ENCODE measurements at places on chromosomes 2 and 18.

GRCh38 chr2:239425631-239426030 is 24.8 kb upstream of the HDAC4 start:
- DNase-seq, result no peak

DNA sequence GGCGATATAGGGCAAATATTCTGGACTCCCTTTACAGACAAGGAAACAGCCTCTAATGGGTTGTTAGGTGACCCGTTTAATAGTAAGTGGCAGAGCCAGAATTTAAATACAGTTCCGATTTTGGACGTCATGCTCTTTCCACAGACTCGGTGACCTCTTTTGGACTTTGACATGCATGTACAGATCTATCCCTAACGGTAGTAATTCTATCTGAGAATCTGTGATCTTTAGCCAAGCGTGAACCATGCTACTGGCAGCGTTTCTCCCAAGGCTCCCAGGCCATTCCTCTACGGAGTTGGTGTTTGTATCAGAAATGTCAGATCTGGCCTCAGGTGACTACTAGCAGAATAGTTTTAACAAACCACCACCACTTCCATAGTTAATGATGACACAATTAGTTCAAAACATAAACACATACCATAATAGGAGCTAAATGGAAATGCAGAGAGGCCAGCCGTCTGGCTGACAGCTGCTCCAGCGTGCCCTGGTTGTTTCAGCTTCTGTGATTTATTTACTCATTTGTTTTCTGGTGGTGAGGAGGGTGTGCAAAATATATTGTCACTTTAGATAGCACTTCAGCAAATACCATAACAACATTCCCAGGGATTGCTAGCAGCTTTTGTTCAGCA is 304.6 kb upstream of the LYPD1 start:
- no peak for DNase-seq

GRCh38 chr2:86468162-86469033 is 27.2 kb downstream of the KDM3A start:
- DNase-seq, result no peak

GRCh38 chr2:42021464-42021863 is 26.4 kb upstream of the PKDCC start:
- peak; percentile 45 for DNase-seq

GRCh38 chr2:20424300-20425290 is 22.3 kb upstream of the RHOB start:
- peak; percentile 92 for DNase-seq

DNA sequence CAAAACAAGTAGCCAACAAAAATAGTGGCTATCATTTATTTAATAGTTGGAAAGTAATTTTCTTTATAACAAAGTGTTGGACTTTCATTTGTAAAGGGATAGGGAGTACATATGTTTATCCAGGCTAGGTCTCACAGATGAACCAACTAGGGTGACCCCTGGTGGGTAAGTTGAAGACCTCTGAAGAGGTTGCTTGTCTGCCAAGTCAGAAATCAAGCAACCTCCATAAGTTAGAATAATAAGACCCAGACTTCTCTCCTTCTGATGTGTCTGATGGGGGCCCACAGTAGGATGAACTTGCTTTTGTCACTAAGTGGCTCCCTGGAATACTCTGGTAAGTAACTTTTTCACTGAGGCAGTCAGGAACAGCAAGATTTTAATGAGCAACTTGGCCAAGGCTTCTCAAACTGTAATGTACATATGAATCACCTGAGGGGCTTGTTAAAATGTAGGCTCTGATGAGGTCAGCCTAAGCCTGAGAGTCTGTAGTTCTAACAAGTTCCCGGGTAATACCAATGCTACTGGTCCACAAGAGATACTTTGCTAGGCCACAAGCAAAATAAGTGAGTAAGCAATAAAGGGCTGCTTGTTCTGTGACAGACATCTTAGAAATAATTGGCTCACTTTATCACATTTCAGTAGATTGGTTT is 319.6 kb downstream of the PIK3C3 start:
- no peak for DNase-seq

DNA sequence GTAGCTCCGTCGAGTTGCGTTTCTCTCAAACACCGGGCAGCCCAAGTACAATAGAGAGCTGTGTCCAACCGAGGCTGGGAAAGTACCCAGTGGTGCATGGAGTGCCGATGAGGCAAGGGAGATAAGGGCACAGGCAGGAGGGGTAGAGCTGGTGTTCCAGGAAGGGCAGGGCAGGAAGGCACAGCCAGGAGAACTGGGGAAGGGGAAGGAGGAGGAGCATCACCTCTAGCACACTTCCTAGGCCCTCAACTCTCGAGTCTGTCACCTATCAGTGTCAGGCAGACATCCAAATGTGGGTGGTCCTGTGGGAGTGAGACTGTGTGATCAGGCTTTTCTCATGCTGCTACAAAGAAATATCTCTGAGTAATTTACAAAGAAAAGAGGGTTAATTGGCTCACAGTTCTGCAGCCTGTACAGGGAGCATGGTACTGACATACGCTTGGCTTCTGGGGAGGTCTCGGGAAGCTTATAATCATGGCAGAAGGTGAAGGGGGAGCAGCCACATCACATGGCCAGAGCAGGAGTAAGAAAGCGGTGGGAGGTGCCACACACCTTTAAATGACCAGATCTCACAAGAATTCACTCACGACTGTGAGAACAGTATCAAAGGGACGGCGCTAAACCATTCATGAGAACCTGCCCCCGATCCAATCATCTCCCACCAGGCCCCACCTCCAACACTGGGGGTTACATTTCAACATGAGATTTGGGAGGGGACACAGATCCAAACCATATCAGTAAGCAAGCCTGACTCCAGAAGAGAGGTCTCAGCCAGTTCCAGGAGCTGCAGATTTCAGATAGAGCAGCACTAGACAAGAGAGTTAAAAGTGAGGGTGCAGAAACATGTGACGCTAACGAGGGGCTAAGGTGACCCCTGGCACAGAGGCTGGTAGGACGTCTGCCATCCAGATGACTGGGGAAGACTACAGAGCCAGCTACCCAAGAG is 75.7 kb downstream of the MBOAT2 start:
- DNase-seq, result no peak

- DNase-seq, result peak; percentile 20
Observed at GRCh38 chr2:116809109-116809508, 1005.4 kb upstream of the DDX18 start.

DNA sequence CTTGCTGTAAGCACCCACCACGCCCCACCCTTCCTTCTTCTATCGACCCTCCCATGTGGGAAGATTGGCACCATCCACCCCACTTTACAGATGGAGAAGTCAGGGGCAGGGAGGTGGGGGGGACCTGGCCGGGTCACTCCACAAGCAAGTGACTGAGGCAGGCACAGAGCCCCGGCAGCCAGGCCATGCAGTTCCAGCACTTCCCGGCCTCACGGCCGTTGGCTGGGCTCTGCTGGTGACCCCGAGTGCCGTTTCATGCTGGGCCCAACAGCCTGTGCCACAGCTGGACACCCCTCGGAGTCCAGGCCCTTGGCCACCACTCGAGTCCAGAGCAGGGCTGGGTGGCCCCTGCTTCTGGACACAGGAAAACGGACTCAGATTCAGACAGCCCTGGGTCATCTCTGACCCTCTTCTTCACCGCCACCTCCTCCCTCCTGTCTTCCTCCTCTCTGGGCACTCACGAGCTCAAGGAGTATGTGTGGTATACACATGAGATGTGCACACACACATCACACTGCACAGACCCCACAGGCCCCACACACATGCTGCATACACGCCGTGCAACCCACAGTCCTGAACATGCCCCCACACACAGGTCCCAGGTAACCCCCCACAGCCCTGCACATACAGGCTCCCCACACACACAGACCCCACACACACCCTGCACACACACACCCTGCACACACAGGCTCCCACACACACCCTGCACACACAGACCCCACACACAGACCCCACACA is 89.3 kb upstream of the GPC1 start:
- DNase-seq, result no peak

DNA sequence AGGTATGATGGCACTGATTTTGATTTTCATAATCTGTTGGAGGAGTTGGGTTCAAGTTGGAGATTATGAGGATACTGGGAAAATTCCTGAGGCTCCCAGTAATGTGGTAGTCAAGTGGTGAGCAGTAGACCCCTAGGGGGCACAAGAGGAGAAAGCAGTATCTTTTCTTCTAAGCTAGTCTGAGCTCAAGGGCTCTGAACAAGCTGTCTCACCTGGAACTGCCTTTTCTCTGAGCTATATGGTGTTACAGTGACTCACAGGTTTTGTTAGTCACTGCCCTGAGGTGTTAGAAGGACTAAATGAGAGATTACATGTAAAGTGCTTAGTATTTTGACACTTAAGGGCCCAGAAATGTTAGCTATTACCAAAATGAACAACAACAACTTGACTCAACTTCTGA is 42.2 kb downstream of the CD302 start:
- peak; percentile 47 for DNase-seq

DNA sequence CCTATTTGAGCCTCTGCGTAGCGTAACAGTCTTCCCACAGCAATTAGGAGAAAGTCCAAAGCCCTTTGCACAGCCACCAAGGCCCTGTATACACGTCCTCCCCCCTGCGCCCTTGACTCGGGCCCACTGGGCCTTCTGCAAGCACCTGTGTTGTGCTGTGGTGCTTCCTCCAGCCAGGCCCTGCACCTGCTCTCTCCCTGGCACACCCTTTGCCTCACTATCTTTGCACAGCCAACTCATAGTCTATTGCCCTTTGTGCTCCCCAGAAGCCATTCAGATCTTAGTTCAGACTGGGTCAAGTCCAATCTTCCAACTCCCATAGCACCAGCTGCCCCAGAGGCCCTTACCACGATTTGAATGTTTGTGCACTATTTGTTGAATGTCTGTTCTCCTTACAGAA is 271.6 kb upstream of the MGAT5 start:
- no peak for DNase-seq

GRCh38 chr2:152647552-152647951 is 69.7 kb downstream of the PRPF40A start:
- peak; percentile 60 for DNase-seq

DNA sequence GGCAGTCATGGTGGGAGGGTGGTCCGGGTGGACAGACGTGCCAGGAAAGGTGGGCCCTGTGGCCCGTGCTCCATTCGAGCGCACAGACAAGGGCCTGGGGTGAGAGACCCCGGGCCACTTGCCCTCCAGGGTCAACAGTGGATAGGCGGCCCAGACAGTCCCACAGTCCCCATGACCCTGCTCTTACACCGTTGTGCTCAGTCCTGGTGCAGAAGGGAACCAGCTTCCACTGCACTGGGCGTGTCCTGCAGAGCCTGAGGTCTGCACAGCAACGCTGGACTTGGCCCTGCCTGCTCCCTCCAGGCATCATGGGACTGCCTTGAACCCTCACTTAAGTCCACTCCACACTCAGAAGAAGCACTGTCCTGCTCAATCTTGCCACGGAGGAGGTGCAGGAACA is 52.0 kb downstream of the PXDN start:
- no peak for DNase-seq

DNA sequence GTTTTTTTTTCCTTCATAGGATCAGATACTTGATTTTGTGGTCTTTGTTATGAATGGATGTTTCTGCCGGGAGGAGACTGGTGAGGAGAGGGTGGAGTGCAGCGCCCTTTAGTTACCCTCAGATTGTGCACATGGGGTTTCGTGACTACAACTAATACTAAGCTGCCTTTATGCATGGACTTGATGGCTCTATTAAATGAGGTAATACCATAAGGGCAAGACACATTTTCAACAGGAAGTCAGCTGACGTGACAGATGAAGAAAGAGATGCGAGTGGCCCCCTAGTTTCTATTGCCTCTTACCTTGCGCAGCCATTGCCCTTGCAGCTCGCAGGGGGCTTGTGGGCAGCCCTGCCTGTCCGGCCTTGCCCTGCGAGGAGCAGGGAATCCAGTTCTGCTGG is 24.4 kb downstream of the ZNF407 start:
- DNase-seq, result no peak

GRCh38 chr2:240420206-240421104 is 15.0 kb upstream of the GPC1 start:
- no peak for DNase-seq

GRCh38 chr2:237447496-237447895 is 33.5 kb upstream of the COL6A3 start:
- no peak for DNase-seq

DNA sequence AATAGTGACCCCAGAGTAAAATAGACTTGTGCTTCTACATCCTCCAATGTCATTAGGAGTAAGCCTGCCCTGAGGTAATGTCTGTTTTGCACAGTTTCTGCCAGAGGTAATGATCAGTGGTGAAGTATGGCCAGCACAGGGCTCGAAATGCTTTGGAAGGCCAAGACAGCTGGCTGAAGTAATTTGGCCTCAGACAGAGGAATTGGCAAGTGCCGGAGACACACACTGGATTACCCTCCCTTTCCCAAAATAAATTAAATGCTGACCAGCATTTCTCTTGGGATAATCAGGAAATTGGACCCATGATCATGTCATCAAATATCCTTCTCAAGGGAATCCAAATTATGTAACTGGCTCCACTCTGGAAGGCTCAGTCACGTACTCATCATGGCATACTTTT is 379.0 kb upstream of the CHST9 start:
- no peak for DNase-seq

GRCh38 chr2:236605345-236605734 is 35.7 kb downstream of the ACKR3 start:
- DNase-seq, result no peak

- DNase-seq, result no peak
Observed at GRCh38 chr18:44893966-44894365, 213.3 kb downstream of the SETBP1 start.

DNA sequence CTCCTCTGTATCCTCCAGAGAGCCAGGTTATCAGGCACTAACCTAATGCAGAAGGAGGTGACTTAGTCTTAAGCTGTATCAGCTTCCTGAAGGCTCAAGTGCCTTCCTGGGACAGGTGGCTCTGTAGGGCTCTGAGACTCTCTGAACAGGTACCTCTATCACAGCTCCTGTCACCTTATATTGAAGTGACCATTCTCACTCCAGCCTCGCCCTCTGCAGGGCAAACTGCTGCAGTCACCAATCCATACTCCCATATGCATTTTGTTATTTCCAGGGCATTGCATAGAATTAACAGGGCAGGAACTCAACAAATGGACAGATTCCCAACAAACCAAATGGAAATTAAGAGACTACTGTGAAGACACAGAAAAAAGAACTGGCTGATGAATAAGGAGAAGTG is 203.0 kb upstream of the REV1 start:
- DNase-seq, result no peak

GRCh38 chr18:11927497-11927896 is 19.4 kb upstream of the MPPE1 start:
- DNase-seq, result no peak

- no peak for DNase-seq
Observed at GRCh38 chr2:180196419-180196977, 189.4 kb upstream of the CWC22 start.

DNA sequence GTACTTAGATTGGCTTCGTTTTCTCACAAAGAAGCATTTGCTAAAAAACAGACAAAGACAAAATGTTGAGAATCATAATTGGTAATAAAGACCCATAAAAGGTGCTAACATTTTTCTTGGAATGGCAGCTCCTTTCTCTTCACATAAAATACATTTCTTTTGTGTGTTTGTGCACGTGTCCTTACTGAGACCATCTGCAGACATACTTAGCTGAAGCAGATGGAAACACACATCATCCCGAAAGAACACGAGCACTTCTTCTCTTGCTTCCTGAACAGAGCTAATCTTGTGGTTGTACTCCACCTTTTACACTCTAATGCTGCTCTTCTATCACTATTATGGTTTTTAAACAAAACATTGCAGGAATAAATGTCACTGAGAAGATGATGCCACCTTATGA is 142.5 kb downstream of the SPHKAP start:
- no peak for DNase-seq

Data from foreskin fibroblast (primary cell).